ENCODE measurements at places on chromosomes 16 and 17. TPM values are rescaled to one million over a fixed set of nuclear protein-coding genes. Genes with fewer than 3 reads are reported as not detected.

KRTAP4-1 gene
- total RNA-seq = not detected

ERN2 gene
- not detected for total RNA-seq

FOXL1 gene
- total RNA-seq = 20.4 TPM

GPT2 gene
- total RNA-seq = 27.1 TPM

ADAP2 gene
- 2.7 TPM for total RNA-seq

Measured in bronchus fibroblast of lung (primary cell).